ENCODE measurements at places on chromosomes 6 and 20. TPM values are rescaled to one million over a fixed set of nuclear protein-coding genes. Genes with fewer than 3 reads are reported as not detected.

- DNase-seq: no peak
Measured at GRCh38 chr20:63664861-63665594, 6.9 kb downstream of the RTEL1 start.

DNA sequence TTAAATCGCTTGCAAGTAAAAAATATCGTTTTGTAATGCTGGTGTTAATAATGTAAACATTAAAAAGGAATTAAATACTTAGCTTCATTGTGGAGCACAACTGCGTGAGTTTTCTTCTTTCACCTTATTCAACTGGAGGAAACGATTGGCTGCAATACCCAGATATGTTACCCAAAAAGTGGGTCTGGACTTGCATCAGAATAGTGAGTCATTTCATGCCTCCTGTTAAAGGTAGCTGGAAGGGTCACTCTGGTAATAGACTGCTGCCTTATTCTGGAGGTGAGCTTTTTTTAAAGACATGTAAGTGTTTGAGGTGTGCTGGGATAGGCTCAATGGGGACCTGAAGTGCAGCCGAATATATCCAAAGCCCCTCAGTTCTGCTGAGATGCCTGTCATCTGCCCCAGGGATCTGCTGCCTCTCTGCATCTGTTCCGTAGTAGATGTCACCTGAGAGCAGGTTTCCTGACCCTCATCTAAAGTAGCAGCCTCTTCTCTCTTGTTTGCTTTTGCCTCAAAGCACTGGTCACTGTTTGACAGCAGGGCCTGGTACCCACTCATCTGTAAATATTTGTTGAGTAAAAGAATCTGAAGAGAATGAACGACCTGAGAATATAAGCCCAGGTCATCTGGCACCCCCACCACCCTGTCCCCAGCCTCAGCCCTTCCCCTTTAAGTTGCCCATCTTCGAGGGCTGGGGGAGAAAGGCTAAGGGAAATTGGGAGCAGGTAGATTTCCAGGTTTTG is 5.6 kb upstream of the UQCC2 start:
- no peak for DNase-seq

DNA sequence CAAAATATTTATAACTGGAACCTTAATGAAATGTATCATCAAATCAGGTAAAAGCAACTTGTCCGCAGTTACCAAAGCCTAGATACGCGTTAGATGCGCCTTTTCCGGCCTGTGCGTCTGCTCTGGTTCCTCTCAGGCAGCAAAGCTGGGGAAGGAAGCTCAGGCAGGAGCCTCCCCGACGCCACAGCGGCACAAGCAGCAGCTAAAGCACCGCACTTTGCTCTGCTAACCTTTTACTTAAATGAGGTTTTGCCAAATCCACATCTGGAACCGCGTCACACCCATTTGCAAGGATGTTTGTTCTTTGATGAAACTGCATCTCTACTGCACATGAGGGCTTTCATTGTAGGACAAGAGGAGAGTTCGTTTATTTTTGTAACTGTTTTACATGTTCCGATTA is 36.8 kb downstream of the THBS2 start:
- no peak for DNase-seq

DNA sequence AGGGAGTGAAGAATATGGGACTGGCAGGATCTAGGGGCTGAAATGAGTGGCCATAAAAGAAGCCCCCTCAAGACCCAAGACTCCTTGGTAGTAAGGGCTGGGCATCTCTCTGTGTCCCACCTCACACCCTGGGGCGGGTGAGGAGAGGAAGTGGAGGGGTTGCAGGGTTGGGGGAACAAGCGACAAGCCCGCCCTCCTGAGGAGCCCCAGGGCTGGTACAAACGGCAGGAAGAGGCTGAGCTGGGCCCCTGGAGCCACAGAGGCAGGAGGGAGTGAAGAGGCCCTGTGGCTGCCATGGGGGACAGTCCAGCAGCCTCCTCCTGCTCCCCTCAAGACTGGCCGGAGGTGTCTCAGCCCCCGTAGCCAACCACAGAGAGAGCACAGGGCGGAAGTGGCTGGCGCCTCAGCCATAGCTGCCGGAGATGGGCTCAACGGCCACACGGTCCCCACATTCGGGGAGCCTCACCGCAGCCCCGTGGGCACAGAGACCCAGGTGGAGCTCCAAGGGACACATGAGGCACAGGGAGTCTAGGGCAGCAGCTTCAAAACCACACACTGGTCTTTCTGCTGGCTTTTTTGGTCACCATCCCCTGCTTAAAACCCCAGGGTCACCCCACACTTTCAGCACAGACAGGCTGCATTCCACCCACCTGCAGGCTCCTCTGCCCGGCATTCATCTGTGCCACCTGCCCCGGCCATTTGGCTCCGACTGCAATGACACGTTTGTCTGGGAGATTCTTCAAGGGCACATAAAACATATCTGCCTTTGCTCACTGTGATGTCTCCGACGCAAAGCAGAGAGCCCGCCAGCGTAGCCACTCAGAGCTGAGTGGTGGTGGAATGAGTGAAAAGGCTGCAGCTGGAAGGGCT is 524 bp downstream of the C20orf203 start:
- no peak for DNase-seq

DNA sequence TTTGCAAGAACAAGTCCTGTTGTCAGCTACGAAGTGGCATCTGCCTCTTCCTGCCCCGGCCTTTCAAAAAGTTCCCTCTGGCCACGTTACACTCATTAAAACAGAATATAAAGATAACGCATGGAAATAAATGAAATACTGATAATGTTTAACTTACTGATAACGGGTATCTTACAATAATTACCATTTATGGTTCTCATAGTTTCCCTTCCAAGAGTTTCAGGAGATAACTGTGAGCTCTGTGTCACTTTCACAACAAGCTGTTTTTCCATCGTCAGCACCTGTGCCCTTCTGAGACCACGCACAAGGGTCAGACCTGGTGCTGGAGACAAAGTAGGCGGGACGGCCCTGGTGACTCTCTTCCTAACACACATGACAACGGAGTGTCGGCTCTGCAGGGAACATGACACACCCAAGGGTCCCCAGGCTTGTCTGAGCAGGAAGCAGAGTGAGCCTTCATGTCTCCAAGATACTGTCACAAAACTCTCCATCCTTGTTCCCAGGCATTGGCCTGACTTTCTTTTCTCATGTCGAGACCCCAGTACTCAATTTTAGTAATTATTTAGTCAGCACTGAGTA is 86.2 kb upstream of the THBS2 start:
- no peak for DNase-seq

DNA sequence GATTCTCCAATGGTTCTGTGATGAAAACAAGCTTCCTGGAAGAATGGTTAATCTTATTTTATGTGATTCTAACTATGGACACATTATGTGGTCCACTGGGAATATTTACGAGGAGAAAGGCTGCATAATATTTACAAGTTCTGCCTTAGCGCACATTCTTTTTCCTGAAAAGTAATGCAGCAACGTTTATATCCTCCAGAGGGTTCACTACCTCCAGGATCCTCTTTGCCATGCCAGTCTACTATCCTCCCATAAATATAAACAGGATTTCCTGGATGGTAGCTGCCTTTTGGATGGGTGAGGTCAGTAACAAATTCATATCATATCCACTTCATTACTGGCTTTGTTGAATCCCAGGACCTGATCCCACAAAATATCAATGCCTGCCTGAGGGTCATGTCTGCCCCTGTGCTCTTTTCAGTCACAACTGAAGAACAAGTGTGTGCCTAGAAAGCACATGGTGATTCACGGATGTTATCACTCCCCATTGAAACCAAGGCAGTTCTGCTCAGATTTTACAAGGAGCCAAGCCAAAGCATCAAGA is 30.4 kb downstream of the ADGRF5 start:
- no peak for DNase-seq

DNA sequence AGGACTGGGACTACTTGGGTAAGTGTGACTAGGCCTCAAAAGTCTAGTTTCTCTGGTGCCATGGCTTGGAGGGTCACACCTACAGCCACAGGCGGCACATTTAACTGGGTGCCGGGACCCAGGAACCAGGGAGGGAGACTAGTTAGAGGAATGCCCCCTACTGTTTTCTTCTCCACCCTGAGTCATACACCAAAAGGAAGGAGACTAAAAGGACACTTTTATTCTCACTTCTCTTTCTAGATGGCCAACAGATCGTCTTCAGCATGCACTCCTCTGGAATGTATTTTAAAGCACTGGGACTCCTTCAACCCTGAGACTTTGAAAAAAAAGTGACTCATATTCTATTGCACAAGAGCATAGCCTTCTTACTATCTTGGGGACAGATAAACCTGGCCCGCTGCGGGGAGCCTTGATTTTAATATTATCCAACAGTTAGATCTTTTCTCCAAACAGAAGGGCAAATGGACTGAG is 33.4 kb downstream of the PLN start:
- no peak for DNase-seq

- DNase-seq: no peak
Measured at GRCh38 chr20:47551841-47552240, 50.2 kb downstream of the NCOA3 start.

DNA sequence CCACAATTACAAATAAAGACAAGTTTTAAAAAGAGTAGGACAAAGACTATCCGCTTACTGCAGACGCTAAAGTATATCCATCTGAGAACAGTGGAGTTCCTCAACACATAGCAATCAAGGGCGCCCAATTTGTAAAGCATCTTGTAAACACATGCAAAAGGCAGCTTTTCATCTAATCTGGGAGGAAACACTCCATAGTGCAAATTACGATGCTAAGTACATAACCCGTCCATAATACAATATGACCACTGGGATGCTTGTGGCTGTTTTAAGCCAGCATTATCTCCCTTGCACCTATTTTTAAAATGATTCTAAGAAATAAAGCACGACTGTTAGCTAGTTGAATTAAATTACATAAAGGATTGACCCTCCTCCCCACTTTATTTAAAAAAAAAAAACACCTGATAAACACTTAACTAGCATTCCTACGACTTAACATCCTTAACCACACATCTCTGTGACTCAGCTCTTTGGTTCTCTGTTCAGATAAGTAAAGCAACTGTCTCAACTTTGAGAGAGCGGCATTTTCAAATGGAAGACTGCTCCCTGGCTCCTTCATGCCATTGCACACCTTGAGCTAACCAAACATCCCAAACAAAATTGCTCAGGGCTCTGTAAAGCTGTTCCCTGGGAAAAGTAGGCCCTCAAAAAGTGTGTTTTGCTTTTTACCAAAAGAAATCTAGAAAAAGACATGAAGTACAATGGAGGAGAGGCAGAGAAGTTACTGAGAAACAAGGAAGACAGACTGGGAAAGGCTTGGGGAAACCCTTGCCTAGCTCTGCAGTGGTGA is 14.2 kb downstream of the SLC22A23 start:
- DNase-seq: no peak

DNA sequence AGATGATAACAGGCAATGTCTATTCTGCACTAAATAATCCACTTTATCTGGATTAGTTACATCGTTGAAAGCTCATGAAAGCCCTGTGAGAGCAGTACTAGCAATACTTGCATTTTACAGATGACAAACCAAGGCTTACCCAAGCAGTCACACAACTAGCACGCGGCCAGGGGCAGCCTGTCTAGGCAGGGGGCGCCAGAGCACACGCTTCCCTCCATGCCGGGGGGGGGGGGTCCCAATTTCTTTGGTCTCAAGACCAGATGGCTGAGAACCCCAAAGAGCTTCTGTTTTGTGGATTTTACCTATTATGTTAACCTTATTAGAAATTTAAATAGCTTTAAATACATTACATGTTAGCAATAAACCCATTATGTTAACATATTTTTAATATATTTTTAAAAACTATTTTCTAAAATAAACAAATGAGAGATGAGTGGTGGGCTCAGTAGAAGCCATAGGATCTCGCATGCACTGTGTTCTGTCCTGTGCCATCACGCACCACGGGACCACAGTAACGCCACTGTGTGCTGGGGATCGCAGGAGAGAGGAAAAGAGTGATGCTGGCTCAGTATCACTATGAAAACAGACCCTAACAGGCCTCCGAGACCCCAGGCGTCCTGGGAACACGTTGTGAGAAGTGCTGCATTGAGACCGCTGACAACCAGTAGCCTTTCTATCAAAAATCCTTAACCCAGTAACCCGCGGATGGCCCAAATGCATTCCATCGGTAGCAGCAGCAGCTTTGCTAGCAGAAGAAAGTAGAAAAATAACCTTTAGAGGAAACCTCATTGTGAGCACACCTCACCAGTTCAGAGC is 5.3 kb upstream of the PRR18 start:
- DNase-seq: peak; percentile 62

DNA sequence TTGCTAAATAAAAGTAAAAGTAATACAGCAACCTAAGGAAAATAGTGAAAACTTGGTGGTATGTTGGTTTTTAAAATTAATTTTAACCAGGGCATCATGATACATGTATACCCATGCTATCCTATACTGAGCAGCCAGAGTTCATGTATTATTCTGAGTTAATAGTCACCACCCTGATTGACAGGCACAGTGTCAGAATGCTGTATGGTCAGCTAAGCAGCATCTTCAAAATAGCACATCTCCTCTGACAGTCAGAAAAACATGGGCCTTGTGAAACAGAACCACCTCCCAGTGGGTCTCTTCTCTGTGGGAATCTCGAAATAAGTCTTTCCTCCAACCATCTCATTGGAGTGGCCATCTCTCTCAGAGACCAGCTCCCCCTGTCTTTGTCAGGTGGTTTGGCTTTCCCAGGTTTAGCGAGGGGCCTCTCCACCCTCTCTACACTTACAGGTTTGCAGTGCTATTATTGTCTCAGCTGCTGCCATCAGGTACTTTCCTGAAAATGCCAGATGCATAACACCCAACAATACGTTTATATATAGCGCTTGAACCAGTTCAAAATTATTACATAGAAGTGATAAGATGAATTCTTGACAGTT is 47.1 kb upstream of the RNF8 start:
- DNase-seq: no peak

DNA sequence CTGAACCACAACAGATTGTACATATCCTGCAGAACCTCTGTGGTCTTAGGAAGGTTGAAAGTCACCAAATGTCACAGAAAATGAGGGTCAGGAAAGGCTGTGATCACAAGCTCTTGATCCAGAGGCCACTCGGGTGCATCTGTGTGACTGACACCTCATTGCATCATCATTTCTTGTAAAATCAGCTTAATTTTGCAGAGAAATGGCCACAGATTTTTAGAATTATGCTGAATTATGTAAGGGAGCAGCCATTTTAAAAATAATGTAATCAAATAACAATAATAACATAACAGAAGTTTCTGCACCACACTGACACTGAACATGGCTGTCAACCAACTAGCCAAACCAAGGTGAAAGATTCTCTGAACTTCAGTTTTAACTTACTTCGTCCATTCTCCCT is 32.5 kb upstream of the PRND start:
- no peak for DNase-seq

GRCh38 chr6:136809091-136809860 is 13.1 kb upstream of the PEX7 start:
- DNase-seq: no peak

DNA sequence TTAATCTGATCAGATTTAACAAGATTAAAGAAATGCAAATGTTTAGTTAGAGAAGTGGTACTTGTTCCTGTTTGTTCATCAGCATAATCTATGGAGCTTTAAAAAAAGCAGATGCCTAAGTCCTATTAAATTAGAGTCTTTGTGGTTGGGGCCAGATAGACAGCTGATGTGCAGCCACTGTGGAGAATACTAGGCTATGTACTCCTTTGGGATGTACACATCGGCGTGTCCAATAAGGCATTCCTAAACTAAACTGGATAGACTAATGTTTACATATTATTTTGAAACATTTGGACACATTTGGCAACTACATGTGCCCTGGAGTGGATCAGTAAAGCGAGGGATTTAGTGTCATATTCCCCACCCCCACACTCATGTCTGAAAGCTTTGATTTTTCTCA is 459.5 kb downstream of the LMBRD1 start:
- no peak for DNase-seq

GMPR gene
- total RNA-seq: 112 TPM

ADGRB3 gene
- 0.89 TPM for total RNA-seq

RSPO3 gene
- total RNA-seq: 0.57 TPM

RAB44 gene
- total RNA-seq: 0.07 TPM

MEI4 gene
- 0.32 TPM for total RNA-seq

SPATA2 gene
- total RNA-seq: 8.5 TPM

HLA-DQA2 gene
- 2.7 TPM for total RNA-seq

DEF6 gene
- 1.8 TPM for total RNA-seq

MICB gene
- 1.7 TPM for total RNA-seq
